ENCODE measurements at places on chromosomes 2 and 18.

DNA sequence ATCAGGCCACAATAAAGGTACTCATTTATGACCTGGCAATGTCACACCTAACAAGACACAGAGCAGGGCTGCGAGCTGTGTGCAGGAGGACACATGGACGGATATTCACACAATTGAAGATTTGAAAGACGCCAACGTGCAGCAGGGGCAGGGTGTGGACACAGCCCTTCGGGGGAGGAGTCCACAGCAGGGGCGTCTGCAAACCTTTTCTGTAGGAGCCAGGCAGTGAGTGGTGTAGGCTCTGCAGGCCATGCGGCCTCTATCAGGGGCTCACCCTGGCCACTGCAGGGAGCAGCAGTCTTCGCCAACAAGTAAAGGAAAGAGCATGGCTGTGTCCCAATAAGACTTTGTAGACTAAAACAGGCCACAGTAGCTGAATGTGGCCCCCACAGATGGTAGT is 125.7 kb upstream of the SNTG2 start:
- DNase-seq: no peak

- no peak for DNase-seq
These were observed 405.8 kb upstream of the CDH2 start for GRCh38 chr18:28582724-28583123.

- no peak for DNase-seq
These were observed 314.4 kb upstream of the ZEB2 start for GRCh38 chr2:144834363-144834762.

DNA sequence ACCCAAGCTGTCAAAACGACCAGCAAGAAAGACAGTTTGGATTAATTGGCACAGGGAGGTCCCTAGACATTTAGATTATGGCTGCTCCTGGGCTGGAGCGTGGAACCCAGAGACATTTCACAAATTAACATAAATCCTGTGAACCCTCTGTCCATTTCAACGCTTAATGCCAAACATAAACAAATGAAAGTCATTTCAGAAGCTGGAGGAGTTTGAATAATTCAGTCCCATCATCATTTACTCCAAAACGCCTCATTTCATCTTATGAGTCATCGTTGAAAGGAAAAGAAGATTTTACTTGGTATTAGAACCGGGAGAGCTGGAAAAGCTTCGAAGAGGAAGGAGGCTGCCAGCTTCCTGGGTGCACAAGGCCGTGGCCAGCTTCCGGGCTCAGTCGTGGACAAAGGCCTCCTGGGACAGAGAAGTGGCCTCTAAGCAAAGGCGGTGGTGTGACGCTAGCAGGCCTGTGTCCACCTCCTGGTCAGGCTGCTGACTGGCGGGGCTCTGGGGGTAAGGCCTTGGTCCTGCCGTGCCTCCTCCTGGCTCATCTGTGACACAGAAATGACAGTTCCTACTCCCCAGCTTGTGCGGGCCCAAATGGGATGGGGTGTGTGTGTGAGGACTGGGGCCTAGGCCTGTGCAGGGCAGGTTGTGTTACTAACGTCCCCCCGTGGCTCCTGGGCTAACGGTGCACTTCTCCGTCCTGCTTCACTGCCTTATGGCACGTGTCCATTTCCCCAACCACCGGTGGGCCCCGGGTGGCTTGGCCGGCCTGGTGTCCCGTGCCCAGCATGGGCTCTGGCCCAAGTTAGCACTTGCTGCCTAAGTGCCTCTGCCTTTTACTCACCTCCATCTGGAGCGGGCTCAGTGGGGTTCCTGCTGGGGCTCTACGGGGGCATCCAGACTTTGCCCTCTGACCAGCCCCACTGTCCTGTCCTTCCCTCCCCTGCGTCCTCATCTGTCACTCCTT is 71.6 kb downstream of the RRM2 start:
- no peak for DNase-seq

DNA sequence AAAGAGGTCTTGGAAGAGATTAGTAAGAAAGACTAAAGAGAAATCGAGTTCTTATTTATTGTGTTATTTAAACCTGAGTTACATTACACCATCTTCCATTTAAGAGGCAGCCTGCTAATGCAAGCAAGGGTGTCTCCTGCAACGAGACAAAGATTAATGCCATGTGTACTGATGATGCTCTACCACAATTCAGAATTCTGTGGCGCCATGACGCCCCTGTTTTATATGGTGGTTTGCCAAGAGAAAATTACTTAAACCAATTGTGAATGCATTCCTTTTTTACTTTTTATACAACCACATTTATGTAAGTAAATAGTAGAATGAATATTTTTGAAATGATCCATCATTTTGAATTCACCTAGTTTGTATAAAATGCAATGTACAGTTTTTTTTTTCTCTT is 356.1 kb upstream of the ZEB2 start:
- no peak for DNase-seq

DNA sequence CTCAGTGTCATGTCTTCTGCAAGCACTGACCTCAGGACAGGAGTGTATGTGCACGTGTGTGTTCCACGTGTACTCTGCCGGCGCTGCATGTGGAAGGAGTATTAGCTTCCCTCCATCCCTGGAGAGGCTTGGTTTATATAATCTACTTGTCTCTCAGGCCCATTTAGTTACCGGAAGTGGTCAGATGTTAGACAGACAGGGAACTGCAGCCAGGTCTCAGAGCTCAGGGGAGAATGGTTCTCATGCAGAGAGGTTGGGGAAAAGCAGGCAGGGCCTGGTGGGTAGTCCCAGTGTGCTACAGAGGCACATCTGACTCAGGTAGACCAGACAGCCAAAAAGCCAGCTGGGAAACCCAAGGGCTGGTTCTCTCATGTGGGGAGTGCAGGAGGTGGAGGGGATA is 167.9 kb downstream of the CTIF start:
- DNase-seq: peak; percentile 17

GRCh38 chr2:240432430-240432819 is 3.0 kb upstream of the GPC1 start:
- no peak for DNase-seq
